ENCODE measurements at places on chromosomes 3 and 15.

GRCh38 chr3:173770011-173770410 lies 372.5 kb downstream of the NLGN1 start:
- no peak for DNase-seq

DNA sequence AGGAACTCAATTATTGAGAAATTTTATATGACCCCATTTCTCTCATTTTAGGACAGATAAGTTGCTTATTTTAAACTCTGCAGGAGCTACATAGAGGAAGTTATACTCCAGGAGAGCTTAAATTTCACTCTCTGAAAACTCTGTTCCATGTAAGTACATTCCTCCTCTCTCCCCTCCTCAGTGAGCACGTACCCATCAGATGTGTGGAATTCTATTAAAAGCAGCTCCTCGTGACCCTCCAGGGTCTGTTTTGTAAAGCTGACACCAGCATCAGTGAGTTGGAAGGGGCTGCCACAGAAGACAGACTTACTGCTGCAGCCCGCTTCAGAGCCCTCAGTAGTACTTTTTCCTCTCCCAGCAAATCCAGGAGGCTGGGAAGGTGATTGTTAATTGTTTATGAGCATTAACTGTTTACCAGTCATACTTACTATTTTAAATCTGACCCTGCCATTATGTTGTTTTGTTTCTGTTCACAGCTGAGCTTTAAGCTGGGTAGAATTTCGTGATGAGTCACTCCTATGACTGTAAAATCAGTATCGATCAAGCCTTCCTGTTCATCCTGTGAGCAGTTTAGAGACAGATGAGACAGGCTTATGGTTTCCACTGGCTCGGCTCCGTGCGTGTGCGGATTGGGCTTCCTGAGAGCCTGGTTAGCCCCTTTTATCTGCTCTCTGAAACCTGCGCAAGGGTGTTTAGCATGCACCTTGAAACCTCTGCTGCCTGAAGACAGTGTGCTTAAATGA lies 20.4 kb downstream of the IGF1R start:
- DNase-seq = no peak

DNA sequence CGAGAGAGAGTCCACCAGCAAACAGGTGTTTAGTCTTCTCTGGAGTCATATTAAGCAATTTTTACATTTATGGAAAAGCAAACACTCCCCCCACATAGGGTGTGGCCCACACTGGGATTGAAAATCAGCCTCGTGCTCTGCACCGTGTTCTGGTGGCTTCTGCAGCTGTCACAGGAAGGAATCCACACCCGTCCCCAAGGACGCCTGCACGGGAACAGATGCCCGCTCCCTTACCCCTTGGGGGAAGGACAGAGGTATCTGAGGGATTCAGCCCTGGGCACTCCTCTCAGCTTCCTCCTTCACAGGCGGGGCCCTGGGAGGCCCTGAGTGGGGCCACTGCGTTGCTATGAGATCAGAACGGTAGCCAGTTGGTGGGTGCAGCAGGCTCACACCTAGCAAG lies 27.8 kb downstream of the LIPC start:
- no peak for DNase-seq

DNA sequence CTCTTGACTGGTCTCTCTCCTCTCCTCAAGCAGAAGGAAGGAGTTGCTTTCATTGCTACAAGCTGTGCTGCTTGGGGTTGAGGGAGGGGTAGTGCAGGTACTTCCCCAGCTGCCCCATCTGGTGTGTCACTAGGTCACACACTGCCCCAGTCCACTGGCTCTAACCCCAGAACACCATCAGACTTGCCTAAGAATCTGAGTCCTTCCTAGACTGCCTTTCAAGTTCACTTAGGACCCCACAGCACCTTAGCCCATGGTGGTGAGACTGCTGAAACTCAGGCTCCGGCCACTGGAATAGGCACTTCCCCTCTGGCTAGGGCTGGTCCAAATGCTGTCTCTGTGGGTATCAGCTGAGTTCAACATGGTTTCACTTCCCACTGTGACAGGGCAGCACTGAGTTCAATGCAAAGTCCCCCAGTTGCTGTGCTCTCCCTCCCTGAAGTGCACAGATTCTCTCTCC lies 279.7 kb upstream of the GOLGA6L4 start:
- peak; percentile 55 for DNase-seq

DNA sequence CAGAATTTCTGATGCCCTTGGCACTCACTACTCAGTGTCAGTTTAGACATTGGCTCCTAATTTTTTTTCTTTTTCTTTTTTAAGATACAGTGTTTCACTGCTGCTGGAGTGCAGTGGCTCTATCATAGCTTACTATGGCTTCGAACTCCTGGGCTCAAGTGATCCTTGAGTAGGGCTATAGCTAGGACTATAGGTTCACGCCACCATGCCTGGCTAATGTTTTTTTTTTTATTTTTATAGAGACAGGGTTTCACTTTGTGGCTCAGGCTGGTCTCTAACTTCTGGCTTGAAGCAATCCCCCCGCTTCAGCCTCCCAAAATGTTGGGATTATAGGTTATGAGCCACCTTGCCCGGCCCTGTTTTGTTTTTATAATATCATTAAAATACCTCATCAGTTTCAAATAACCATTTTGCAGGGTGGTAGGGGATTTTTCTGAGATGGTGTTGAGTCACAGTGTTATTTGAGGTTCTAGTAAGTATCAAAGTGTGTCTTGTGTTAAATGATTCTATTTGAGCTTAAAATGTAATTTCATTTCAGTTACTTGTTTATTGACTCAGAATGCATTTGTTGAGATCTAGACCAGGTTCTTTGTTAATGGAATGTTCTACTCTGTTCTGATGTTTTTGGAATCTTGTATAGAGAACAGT lies 7.0 kb downstream of the FNDC3B start:
- no peak for DNase-seq

- DNase-seq = peak; percentile 95
Observed at GRCh38 chr3:13011573-13012220, 61.5 kb downstream of the IQSEC1 start.

GRCh38 chr15:51024735-51025453 lies 69.8 kb downstream of the TNFAIP8L3 start:
- DNase-seq = no peak

DNA sequence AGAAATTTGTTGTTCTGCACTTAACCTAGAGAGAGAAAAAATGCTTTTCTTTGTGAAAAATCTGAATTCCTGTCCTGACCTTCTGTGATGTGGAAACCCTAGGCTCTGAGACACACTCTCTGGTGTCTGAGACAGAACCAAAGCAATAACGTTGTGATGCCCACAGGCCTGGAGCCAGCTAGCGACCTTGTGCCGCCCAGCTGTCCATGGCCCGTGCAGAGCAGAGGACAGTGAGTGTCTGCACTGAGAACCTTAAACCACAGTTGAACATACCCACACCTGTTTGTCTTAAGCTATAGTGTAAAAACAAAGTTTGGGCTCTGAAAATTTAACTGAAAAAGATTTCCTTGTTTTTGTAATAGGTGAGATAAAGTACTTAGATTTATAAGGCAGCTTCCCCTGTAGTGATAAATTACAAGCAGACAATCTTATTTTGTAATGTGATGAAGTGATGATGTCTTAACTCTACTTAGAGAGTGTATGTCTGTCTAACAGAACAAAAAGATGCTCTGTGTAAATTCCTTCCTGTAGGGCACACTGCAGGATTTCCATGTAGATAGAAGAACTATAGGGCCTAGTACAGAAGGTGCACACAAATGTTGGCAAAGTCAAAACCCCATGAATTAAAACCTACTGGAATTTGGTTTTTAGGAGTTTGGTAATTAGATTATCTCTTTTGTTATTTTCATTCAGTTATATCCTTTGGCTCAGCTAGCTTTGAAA lies 62.7 kb downstream of the SNRK start:
- DNase-seq = no peak

DNA sequence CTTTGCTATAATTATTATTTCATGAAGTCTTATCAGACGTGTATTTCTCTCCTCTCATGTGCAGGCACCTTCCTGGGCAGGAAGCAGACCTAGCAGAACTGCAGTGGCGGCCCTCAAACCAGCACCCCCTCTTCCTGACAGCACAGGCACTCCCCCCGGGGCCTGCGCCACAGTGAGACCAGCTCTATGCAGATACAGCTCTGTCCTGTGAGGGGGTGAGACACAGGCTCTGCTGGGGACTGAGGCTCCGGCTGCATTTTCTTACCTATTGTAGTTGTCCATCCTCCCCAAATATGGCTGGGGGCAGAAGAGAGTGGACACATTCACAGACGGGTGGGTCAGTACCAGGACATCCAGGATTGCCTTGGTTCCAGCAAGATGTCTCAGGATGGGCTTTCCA lies 5.0 kb downstream of the CISH start:
- DNase-seq = no peak

GRCh38 chr3:118710532-118710931 lies 324.1 kb downstream of the IGSF11 start:
- DNase-seq = no peak

GRCh38 chr15:35061161-35061824 lies 23.8 kb downstream of the NANOGP8 start:
- no peak for DNase-seq

- no peak for DNase-seq
Observed at GRCh38 chr15:29900237-29901189, 78.2 kb upstream of the TJP1 start.

DNA sequence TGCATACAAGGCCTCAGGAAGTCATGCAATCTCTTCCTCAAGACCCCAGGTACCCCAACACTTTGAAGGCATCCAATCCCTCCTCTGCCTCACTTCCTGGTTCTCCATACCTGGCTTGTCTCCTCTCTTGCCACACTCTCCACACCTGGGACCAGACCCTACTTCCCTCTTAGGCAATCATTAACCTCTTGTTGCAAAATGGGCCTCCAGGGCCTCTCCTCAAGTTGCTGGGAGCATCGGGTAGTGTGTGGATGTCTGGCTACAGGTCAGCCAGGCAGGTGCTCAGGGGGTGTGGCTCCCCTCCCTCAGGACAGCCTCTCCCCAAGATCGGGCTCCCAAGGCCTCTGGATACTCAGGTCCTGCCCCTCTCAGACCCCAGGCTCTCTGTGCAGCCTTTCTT lies 8.6 kb downstream of the PLA2G4E start:
- no peak for DNase-seq

GRCh38 chr3:123338620-123339061 lies 110.2 kb downstream of the ADCY5 start:
- DNase-seq = no peak

- DNase-seq = no peak
Observed at GRCh38 chr3:40871394-40871793, 327.9 kb upstream of the CTNNB1 start.

GRCh38 chr3:192843119-192843518 lies 74.5 kb downstream of the MB21D2 start:
- DNase-seq = no peak

- no peak for DNase-seq
Observed at GRCh38 chr15:75729326-75730069, 16.9 kb upstream of the CSPG4 start.

- no peak for DNase-seq
Observed at GRCh38 chr3:78913711-78914110, 854.1 kb downstream of the ROBO1 start.

DNA sequence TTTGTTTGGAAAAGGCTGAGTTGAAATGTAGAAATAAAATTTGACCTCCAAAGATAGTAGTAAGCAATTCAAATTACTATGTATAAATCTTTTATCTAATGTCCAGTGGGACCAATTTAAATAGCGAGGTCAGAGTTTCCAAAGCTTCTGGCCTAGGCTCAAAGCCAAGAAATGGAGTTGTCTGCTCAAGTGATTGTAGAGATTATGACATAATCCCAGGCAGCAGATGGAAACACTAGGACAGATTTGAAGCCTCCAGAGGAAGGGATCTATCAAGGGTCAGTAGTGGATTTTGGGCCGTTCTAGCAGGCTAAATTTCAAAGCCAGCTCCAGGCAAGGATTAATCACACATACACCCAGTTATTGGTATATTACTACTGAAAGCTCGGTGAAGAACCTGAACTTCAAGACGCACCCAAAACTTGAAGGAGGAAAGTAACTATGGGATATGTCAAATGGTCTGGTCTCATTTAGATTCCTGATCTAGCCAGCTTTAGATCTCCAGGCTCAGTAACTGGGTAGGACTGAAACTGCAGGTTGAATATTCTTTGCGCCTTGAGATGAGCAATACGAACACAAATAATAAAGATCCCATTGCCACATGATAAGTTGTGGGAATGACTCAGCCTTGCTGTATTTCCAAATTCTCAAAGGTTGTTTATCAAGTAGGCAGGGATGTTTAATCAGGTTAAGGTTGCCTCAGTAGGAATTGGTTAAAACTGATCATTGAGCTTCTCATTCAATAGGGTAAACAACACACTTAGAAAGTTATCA lies 30.9 kb upstream of the ARRDC4 start:
- no peak for DNase-seq

GRCh38 chr15:38745126-38745525 lies 180.5 kb upstream of the RASGRP1 start:
- DNase-seq = no peak

DNA sequence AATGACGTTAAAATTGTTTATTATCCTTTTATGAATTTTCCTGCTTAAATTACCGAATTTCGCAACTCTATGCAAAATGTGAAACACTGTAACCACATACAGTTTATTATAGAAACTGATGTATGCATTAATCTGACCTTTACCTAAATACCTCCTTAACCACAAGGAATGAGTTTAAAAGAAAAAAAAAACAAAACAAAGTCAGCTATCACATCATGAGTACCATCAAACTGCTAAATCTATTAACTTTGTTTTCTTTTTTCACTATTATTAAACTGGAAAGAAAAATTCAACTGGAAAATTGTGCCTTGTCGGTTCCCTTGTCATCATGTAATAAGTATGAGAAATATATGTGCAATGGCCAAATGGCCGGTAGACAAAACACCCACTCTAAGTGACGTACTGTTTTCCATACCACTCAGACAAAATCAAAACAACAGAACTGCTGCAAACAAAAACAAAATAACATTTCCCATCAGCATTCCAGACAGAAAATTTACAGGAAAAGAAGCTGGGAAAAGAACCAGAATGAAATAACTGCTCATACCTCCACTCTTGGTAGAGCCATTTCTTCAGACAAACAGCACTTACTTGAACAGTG lies 415.3 kb downstream of the FOXP1 start:
- DNase-seq = no peak

- no peak for DNase-seq
Observed at GRCh38 chr15:61715082-61715481, 345.2 kb downstream of the VPS13C start.

DNA sequence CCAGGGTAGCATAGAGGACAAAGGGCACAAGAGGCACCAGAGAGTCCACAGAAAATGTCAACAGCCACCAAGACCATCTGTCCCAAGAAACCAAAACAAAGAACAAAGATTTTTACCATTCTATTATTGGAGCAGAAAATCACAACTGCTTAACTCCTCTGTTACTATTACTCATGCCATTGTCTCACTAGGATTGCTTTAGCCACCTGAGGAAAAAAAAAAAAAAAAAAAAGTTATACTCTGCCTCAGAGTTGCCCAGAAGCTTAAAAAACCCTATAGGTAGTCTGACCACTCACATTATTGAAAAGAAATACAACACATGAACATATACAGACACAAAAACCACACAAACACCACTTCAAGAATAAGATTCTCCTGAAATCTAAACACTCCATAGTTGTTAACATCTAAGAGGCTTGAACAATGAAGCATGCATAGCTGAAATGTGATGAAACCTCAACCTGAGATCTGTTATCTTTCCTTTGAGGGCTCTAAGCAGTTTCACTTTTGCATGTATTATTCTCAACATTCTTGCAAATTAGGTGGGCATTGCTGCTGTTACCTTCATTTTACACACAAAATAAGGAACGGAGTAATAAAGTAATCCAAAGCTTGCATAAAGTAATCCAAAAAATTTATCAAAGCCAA lies 85.4 kb downstream of the IGSF11 start:
- no peak for DNase-seq

Data from Karpas-422 (cell line).